ENCODE measurements at places on chromosomes 12 and 14.

- no peak for DNase-seq
- no peaks in the 10 kb centered on the region for H3K4me1 ChIP-seq
- no peaks in the 10 kb centered on the region for H3K36me3 ChIP-seq
- no peak overlapping the region for H3K27ac ChIP-seq
Observed at GRCh38 chr12:71397433-71397954, 42.1 kb upstream of the LGR5 start.

GRCh38 chr12:82964446-82964845 is 277.7 kb downstream of the TMTC2 start:
- DNase-seq = no peak
- no peak overlapping the region for H3K27ac ChIP-seq
- no peaks in the 10 kb centered on the region for H3K27me3 ChIP-seq

DNA sequence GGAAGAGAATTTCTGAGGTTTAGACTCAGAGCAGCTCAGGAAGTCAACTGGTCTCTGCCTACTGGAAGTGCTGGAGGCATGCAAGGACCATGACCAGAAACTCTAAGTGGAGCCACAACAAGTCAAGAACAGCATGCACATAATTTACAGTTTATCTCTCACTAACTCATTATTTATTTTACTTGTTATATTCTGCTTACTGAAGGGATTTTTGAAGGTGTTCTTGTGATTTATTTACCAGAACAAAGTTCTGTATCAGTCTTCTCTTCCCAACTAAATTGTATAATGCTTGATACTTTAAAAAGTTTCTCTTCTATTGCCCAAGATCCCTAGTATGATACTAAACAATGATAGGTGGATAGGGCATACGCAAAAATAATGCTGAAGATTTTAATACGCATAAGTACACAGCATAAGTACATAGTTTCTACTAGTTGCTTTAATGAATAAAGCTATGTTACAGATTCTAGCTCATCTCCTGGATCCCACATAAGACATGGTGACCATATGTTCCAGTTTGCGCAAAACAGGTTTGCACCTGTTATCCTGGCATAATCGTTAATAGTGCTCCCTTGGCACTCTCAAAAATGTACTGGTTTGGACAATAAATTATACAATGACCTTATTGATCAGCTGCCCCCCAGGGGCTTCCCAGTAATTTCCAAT is 11.6 kb upstream of the SPTB start:
- H3K4me1 ChIP-seq = no peaks in the 10 kb centered on the region
- no peak overlapping the region for H3K4me3 ChIP-seq
- H3K27ac ChIP-seq = no peak overlapping the region
- H3K36me3 ChIP-seq = no peaks in the 10 kb centered on the region
- no peak for DNase-seq

DNA sequence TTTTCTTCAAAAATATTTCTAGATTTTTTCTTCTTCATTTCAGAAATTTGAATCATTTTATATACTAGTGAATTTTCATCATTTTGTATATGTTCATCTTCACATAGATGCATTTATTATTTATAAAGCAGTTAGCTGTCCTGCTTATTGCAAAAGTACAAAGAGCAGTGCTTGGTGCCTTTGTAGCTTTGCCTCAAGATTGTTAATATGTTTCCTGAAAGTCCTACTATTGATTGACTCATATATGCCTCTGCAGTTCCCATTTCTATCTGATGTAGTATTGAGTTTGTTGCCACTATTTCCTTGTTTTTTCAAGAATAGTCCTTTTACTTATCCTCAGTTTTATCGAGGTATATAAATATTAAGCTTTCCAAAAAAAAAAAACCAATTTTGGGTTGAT is 89.7 kb downstream of the PDE3A start:
- no peaks in the 10 kb centered on the region for H3K27me3 ChIP-seq
- no peak overlapping the region for H3K4me3 ChIP-seq
- no peak for DNase-seq

GRCh38 chr12:131577766-131578165 is 133.1 kb upstream of the SFSWAP start:
- H3K27ac ChIP-seq = no peak overlapping the region
- H3K36me3 ChIP-seq = no peaks in the 10 kb centered on the region
- H3K4me3 ChIP-seq = no peak overlapping the region
- DNase-seq = no peak

- no peaks in the 10 kb centered on the region for H3K36me3 ChIP-seq
- no peak overlapping the region for H3K27ac ChIP-seq
- peaks cover 8% of the 10 kb centered on the region for H3K27me3 ChIP-seq
- H3K4me1 ChIP-seq = no peaks in the 10 kb centered on the region
Observed at GRCh38 chr12:52691076-52691840, 11.1 kb upstream of the KRT1 start.

DNA sequence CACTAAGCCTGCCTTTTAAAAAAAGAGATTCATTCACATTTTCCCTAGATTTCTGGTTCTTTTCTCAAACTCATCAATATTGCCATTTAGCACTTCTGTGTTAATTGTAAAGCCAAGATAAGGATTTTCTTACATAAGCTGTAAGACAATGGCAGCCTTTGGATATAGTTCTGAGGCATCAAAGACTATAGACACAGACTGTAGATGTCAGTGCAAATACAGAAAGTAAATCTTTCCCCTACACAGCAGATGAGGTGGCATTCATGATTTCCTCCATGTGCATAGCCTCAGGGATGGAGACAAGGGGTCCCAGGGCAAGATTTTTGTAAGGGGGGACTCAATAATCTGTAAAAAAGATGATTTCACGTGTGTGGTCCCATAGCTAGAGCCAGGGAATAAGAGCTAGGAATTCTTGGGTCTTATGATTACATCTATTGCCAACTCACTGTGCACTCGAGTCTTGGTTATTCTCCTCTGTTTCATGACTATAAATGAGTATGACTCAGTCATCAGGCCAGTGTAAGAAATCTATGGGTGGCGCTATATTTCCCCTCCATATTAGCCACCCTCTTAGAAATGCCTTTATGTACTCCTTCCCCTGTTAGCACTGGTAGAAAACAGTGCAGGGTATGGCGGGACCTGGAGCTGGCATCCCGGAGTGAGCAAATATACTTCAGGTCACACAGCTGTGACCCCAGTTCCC is 207.5 kb downstream of the EXOC5 start:
- H3K4me3 ChIP-seq = no peak overlapping the region
- no peaks in the 10 kb centered on the region for H3K27me3 ChIP-seq
- no peaks in the 10 kb centered on the region for H3K36me3 ChIP-seq
- no peak for DNase-seq
- no peaks in the 10 kb centered on the region for H3K4me1 ChIP-seq

DNA sequence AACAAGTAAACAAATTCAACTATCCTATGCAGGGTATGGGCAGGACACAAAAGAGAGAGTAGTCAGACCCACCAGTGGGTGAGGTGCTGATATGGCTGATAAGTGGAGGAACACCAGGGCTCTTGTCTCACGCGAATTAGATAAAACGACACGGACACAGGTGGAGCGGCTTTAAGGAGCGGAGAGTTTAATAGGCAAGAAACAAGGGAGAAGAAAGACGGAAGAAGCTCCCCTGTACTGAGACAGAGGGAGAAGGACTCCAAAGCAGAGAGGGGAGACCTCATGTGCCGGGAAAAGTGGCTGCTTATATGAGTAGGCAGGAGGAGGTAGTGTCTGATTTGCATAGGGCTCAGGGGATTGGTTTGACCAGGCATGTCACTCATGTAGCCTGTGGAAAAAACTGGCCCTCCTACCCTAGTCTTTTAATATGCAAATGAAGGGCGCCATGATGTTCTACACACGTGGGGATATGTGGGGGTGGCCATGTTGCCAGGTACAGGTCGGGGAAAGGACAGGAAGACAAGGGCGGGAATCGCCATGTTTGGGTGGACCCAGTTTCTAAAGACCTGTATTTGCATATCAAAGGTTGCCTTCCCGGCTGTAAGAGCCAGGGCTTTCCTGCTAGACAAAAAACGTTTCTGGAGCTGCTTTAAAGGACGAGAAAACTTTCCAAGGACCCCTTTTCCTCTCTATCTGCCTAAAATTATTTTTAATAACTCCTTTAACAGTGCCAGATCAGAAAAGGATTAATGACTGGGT is 28.8 kb downstream of the RPGRIP1 start:
- no peaks in the 10 kb centered on the region for H3K36me3 ChIP-seq
- H3K27me3 ChIP-seq = no peaks in the 10 kb centered on the region
- peak overlapping the region; percentile 16 for H3K4me3 ChIP-seq

Measured in prostate gland (tissue), 2 donors.